Breast epithelium (tissue), 4 donors: ENCODE measurements at places on chromosomes 3 and 15.

DNA sequence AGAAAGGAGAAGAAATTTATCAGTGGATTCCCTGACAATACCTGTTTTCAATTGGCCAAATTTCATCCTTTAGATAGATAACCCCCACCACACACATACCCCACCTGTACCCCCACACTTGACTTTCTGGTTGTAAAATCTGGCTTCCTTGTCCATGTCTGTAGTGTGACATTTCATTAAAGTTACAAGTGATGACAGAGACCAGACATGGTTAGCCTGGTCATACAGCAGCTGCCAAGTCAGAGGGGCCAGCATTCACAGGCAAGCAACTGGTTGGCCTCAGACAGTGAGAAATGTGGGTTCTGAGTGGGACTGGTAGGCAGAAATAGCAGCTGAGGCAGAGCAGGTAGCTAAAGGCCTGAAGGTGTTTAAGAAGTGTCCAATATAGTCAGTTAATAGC, 238.6 kb upstream of the SOX14 start:
- no peaks in the 10 kb centered on the region for H3K36me3 ChIP-seq
- no peak overlapping the region for H3K4me3 ChIP-seq
- H3K27me3 ChIP-seq, result no peaks in the 10 kb centered on the region
- DNase-seq, result no peak
- no peak overlapping the region for H3K27ac ChIP-seq

DNA sequence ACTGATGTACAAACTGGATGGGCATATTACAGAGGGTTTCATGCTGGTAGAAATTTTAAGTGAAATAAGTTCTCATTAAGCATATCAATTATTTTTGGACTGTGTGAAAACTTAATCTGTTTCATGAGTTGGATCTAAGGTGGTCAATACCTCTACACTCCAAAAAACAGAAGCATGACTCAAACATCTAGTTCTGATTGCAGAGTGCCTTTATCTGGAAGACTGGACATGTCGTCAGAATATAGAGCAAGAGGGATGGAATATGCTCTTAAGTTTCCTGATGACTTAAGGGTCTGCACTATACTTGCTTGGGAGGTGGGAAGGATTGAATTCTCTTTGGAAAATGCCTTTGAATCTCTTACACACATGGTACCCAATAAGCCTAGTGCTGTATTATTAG, 138.3 kb downstream of the LPP start:
- peaks cover 18% of the 10 kb centered on the region for H3K4me1 ChIP-seq
- no peaks in the 10 kb centered on the region for H3K27me3 ChIP-seq
- H3K27ac ChIP-seq, result no peak overlapping the region
- H3K36me3 ChIP-seq, result no peaks in the 10 kb centered on the region
- H3K4me3 ChIP-seq, result no peak overlapping the region

DNA sequence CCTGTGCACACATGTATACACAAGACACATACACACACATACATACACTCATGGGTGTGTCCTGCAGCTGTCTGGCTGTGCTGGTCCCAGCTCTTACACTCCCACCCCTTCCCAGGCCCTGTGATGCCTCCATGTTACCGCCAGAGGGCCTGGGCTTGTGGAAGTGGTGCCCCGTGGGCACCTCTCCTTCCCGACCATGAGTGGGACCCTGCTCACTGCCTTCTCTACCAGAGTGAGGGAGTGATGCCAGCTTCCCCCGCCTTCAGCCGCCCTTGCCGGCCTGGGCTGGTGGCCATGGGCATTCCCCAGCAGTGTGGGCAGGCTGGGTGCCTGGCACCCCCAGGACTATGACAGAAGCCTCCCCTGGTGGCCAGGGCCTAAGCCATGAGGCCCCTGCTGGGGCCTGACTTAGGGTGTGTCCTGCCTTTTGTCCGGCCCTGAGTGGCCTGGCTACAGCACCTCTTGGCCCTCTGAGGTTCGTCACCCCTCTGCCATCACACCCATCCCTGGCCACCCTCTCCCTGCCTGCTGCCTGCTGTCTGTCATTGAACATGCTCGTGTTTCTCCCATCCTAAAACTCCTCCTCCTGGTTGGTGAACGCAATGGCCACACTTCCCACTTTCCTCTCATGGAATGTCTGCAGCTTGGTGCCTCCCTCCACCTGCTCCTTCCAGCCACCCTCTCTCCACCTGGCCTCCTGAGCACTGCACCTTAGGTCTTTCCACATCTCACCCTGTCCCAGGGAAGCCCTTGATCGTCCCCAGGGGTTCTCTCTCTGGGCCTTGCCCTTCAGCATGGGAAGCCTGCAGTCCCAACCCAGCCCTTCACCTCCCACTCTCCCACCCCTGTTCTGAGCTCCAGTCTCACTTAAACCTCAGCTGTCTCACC, 14.6 kb downstream of the HDAC11 start:
- H3K27me3 ChIP-seq, result no peaks in the 10 kb centered on the region
- peaks cover 6% of the 10 kb centered on the region for H3K4me1 ChIP-seq
- no peak overlapping the region for H3K4me3 ChIP-seq
- DNase-seq, result no peak
- H3K27ac ChIP-seq, result no peak overlapping the region
- H3K36me3 ChIP-seq, result no peaks in the 10 kb centered on the region

GRCh38 chr15:60932051-60932915, 296.8 kb downstream of the RORA start:
- H3K27me3 ChIP-seq, result no peaks in the 10 kb centered on the region
- H3K36me3 ChIP-seq, result no peaks in the 10 kb centered on the region
- H3K4me3 ChIP-seq, result no peak overlapping the region

GRCh38 chr3:48505968-48506504, 2.1 kb upstream of the SHISA5 start:
- H3K36me3 ChIP-seq, result no peaks in the 10 kb centered on the region
- H3K4me1 ChIP-seq, result peaks cover 8% of the 10 kb centered on the region
- DNase-seq, result no peak
- no peak overlapping the region for H3K27ac ChIP-seq
- no peak overlapping the region for H3K4me3 ChIP-seq
